ENCODE measurements at places on chromosomes 13 and 19. TPM values are rescaled to one million over a fixed set of nuclear protein-coding genes. Genes with fewer than 3 reads are reported as not detected.

Gene NOVA2
- not detected for total RNA-seq

Gene CGB5
- total RNA-seq, result not detected

Gene SLITRK1
- total RNA-seq, result not detected

Gene MAB21L1
- total RNA-seq, result not detected

Gene CSNK1G2
- 110 TPM for total RNA-seq

Gene PRRG2
- 1.1 TPM for total RNA-seq

Gene PLPP2
- 0.60 TPM for total RNA-seq

Gene KLC3
- not detected for total RNA-seq

Gene C19orf85
- total RNA-seq, result not detected

Gene GCDH
- 36.2 TPM for total RNA-seq

Gene AKAP8L
- total RNA-seq, result 116 TPM

GRCh38 chr13:79999601-80000000 is 341.3 kb downstream of the SPRY2 start:
- DNase-seq, result no peak
- no peak overlapping the region for H3K4me3 ChIP-seq
- H3K4me1 ChIP-seq, result no peaks in the 10 kb centered on the region
- no peaks in the 10 kb centered on the region for H3K36me3 ChIP-seq
- H3K27me3 ChIP-seq, result no peaks in the 10 kb centered on the region
- no peak overlapping the region for H3K27ac ChIP-seq

- peaks cover 26% of the 10 kb centered on the region for H3K4me1 ChIP-seq
- peak overlapping the region; percentile 88 for H3K27ac ChIP-seq
- no peak for DNase-seq
- peak overlapping the region; percentile 99 for H3K4me3 ChIP-seq
- H3K36me3 ChIP-seq, result no peaks in the 10 kb centered on the region
- no peaks in the 10 kb centered on the region for H3K27me3 ChIP-seq
These were observed 1.0 kb downstream of the MBOAT7 start for GRCh38 chr19:54188215-54188871.

DNA sequence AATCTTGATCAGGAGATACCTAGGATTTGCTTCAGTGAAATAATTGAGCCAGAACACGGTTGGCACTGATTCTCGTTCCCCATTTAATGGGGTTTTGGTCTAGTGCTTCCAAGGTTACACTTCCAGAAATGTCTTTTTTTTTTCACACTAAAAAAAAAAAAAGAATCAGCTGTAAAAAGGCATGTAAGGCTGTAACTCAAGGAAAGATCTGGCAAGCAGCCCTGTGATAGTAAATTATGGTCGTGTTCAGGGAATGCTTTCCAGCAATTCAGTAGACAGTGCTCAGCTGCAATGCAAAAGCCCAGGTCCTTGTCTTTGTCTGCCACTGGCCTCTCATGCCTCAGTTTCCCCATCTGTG is 27.2 kb upstream of the NDUFS7 start:
- H3K36me3 ChIP-seq, result no peaks in the 10 kb centered on the region
- H3K27ac ChIP-seq, result no peak overlapping the region
- H3K27me3 ChIP-seq, result no peaks in the 10 kb centered on the region
- no peak overlapping the region for H3K4me3 ChIP-seq
- no peak for DNase-seq

- H3K36me3 ChIP-seq, result no peaks in the 10 kb centered on the region
These were observed 225.6 kb downstream of the RAP2A start for GRCh38 chr13:97659602-97660001.

- H3K27me3 ChIP-seq, result peaks cover 36% of the 10 kb centered on the region
- DNase-seq, result no peak
- peaks cover 4% of the 10 kb centered on the region for H3K36me3 ChIP-seq
- no peak overlapping the region for H3K4me3 ChIP-seq
- no peak overlapping the region for H3K27ac ChIP-seq
These were observed 6.9 kb downstream of the THSD1 start for GRCh38 chr13:52399046-52399445.

GRCh38 chr13:103009051-103009840 is 57.0 kb downstream of the SLC10A2 start:
- no peaks in the 10 kb centered on the region for H3K36me3 ChIP-seq
- no peaks in the 10 kb centered on the region for H3K4me1 ChIP-seq
- no peak overlapping the region for H3K4me3 ChIP-seq
- no peak overlapping the region for H3K27ac ChIP-seq
- peaks cover 1% of the 10 kb centered on the region for H3K27me3 ChIP-seq
- DNase-seq, result no peak

GRCh38 chr19:36915992-36916830 is at the start of the genes ZNF568 and ZNF829:
Gene ZNF568, plus strand, starts transcription at chr19:36916332. Its CDS starts 6,439 bp downstream, at chr19:36922771.
Gene ZNF829, minus strand, starts transcription at chr19:36916291. Its CDS starts 1,124 bp downstream, at chr19:36915167.
- H3K4me1 ChIP-seq, result peaks cover 14% of the 10 kb centered on the region
- H3K36me3 ChIP-seq, result peaks cover 7% of the 10 kb centered on the region
- H3K27me3 ChIP-seq, result no peaks in the 10 kb centered on the region
- H3K4me3 ChIP-seq, result peak within 1 kb of the TSS; percentile 95
- peak; percentile 91 for DNase-seq

GRCh38 chr13:104426435-104426834 is 1360.2 kb upstream of the SLC10A2 start:
- H3K4me1 ChIP-seq, result no peaks in the 10 kb centered on the region
- H3K27me3 ChIP-seq, result no peaks in the 10 kb centered on the region
- no peak for DNase-seq
- no peak overlapping the region for H3K27ac ChIP-seq
- no peak overlapping the region for H3K4me3 ChIP-seq

GRCh38 chr13:28056970-28057712 is 43.2 kb downstream of the FLT3 start:
- H3K27ac ChIP-seq, result no peak overlapping the region
- no peak for DNase-seq
- H3K36me3 ChIP-seq, result peaks cover 4% of the 10 kb centered on the region
- peaks cover 29% of the 10 kb centered on the region for H3K27me3 ChIP-seq
- H3K4me3 ChIP-seq, result no peak overlapping the region

DNA sequence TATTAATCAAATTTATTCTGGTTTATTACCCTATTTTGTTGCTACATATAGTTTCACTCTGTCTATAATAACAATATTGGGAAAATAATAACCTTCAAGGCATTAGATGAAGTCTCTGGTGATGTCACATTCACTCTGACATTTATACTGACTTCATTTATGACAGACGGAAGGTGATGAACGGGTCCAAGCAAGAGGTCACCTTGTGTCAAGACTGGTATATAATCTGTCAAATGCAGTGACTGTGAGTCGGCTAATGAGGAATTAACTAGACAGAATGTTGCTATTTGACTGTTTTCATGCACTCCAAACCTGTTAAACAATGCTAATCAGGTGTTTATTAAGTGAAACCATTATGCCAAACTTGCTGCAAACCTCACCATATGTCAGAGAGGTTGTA is 800.5 kb upstream of the KLHL1 start:
- H3K27me3 ChIP-seq, result no peaks in the 10 kb centered on the region
- H3K4me1 ChIP-seq, result no peaks in the 10 kb centered on the region
- H3K36me3 ChIP-seq, result no peaks in the 10 kb centered on the region
- H3K27ac ChIP-seq, result no peak overlapping the region
- no peak overlapping the region for H3K4me3 ChIP-seq
- DNase-seq, result no peak

DNA sequence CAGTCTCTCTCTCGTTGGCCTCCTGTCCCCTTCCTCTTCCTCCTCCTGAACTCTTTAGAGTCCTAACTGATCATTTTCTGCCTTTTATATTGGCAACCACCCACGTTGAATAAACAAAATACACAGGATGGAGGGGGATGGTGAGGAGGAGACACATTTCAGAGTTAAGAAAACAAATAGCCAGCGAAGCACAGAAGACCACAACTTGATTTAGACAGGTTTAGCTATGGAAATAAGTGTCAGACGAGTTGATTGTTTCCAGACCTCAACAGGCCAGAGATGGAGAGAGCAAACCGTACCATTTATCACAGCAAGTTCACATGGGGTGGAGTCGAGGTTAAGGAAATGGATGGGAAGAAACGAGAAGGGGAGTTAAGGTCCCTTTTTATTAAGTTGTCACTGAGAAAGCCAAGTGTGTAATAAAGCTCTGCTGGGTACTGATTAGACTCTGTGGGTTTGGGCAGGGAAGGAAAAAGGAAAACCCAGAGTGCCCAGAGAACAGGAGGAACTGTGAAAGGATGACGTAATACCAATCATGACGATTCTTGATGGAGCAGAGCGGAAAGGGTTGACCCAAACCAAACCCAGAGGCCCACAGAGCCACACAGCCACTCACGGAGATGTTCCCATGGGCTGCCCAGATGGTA is 11.1 kb upstream of the SERP2 start:
- H3K27me3 ChIP-seq, result peaks cover 20% of the 10 kb centered on the region
- H3K36me3 ChIP-seq, result no peaks in the 10 kb centered on the region
- H3K4me1 ChIP-seq, result no peaks in the 10 kb centered on the region
- DNase-seq, result no peak

DNA sequence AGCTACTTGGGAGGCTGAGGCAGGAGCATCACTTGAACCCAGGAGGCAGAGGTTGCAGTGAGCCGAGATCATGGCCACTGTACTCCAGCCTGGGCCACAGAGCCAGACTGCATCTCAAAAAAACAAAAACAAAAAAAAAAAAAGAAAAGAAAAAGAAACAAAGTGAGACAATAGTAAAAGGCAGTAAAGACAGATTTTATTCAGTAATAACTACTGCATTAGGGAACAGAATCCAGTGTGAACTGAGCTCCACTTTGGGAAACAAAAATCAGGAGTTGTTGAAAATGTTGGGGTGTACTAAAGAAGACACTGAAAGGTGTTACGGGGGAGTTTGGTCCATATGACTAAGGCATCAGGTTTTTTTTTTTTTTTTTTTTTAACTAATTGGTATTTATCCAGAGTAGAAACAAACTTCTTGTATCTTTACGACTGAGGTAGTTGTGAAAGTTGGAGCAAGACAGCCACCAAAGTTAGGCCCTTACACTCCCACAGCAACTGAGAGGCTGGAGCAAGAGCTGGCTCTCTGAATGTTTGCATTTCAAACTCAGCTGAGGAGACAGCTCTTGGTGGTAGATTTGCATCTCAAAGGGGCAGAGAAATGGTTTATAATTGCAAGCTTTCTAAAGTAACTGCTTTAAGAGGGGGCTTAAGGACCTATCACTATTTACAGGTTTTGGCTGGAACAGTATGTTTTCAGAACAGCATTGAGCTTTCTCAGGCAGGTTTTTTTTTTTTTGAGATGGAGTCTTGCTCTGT is 24.2 kb downstream of the ZNF607 start:
- peaks cover 4% of the 10 kb centered on the region for H3K36me3 ChIP-seq
- H3K27ac ChIP-seq, result no peak overlapping the region
- DNase-seq, result no peak
- peaks cover 4% of the 10 kb centered on the region for H3K4me1 ChIP-seq
- H3K4me3 ChIP-seq, result no peak overlapping the region
- no peaks in the 10 kb centered on the region for H3K27me3 ChIP-seq

GRCh38 chr19:39602224-39602623 is at the start of gene LGALS13:
Gene LGALS13, plus strand, starts transcription at chr19:39602524. Its CDS starts 45 bp downstream, at chr19:39602569.
- H3K36me3 ChIP-seq, result no peaks in the 10 kb centered on the region
- H3K4me3 ChIP-seq, result no peak within 1 kb of the TSS
- H3K4me1 ChIP-seq, result no peaks in the 10 kb centered on the region
- no peak for DNase-seq
- H3K27me3 ChIP-seq, result peaks cover 47% of the 10 kb centered on the region

- peaks cover 22% of the 10 kb centered on the region for H3K36me3 ChIP-seq
- H3K27ac ChIP-seq, result no peak overlapping the region
- peaks cover 27% of the 10 kb centered on the region for H3K4me1 ChIP-seq
- H3K27me3 ChIP-seq, result peaks cover 71% of the 10 kb centered on the region
These were observed 758 bp upstream of the CACNG7 start for GRCh38 chr19:53908106-53908934.

GRCh38 chr19:19372656-19373416 is 32.6 kb upstream of the GATAD2A start:
- H3K27ac ChIP-seq, result peak overlapping the region; percentile 84
- no peaks in the 10 kb centered on the region for H3K27me3 ChIP-seq
- peaks cover 7% of the 10 kb centered on the region for H3K4me1 ChIP-seq

GRCh38 chr19:40802300-40803169 is 3.5 kb downstream of the EGLN2 start:
- H3K4me1 ChIP-seq, result peaks cover 74% of the 10 kb centered on the region

DNA sequence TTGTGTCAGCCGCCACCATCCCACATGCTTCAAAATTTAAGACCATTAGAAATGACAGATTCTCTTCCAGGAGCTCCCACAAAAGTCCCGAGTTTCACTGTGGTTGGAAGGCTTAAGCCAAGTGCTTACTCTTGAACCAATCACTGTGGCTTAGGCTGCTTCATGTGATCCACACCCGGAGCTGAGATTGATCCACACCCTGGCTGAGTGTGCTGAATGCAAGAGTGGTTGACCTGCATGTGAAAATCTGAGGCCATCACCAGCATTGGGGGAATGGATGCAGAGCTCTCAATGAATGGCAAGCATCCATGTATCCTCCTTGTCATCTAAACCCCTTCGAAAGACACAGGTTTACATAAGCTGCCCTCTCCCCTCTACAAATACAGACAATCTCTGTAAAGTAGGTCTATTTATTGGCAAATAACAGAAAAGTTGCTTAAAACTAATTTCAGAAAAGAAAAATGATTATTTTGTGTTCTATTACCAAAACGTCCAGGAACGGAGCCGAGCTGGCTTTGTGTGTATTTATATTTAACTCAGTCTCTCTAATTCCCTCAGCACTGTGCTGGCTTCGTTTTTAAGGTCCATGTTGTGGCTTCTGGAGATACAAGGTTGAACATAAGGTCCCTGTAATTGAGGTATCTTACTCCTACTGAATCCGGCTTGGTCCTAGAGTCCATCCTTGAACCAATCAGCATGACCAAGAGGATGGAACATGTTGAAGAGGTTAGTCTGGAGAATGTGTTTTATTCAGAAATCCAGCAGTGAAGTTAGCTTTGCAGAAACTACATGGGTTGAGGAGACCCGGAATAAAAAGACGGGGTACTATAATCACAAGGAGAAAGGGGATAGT is 332.4 kb downstream of the LIG4 start:
- no peak overlapping the region for H3K4me3 ChIP-seq
- H3K27ac ChIP-seq, result no peak overlapping the region
- no peaks in the 10 kb centered on the region for H3K4me1 ChIP-seq
- H3K27me3 ChIP-seq, result no peaks in the 10 kb centered on the region
- H3K36me3 ChIP-seq, result no peaks in the 10 kb centered on the region
- DNase-seq, result no peak

DNA sequence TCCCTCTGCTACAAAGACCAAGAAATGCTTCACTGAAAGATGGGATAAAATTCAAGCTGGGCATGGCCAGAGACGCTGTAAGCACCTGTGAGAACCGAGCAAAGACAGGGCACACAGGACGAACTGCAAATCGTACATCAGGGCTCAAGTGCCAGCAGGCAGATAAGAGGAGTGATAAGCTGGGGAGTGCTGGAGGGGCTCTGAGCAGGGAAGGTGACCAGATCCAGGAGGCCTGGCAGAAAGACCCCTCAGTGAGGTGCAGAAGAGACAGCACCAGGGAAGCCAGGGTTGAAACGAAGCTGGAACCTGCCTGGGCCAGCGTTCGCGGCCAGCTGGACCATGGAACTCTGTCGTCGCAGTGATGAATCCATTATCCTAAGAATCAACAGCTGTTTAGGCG is 10.2 kb downstream of the RAB20 start:
- no peaks in the 10 kb centered on the region for H3K36me3 ChIP-seq
- no peaks in the 10 kb centered on the region for H3K27me3 ChIP-seq
- no peak overlapping the region for H3K4me3 ChIP-seq
- DNase-seq, result no peak
- H3K4me1 ChIP-seq, result peaks cover 13% of the 10 kb centered on the region

GRCh38 chr13:47437406-47437805 is 540.6 kb upstream of the HTR2A start:
- no peaks in the 10 kb centered on the region for H3K27me3 ChIP-seq
- H3K4me1 ChIP-seq, result no peaks in the 10 kb centered on the region
- H3K36me3 ChIP-seq, result no peaks in the 10 kb centered on the region
- DNase-seq, result no peak

- no peaks in the 10 kb centered on the region for H3K36me3 ChIP-seq
- H3K4me1 ChIP-seq, result peaks cover 55% of the 10 kb centered on the region
- peak overlapping the region; percentile 19 for H3K4me3 ChIP-seq
- no peaks in the 10 kb centered on the region for H3K27me3 ChIP-seq
These were observed 40.7 kb upstream of the DOCK9 start for GRCh38 chr13:99018418-99019180.
